ENCODE measurements at places on chromosomes 1 and 21.

GRCh38 chr1:119895102-119895501, 1.2 kb downstream of the ADAM30 start:
- no peak for DNase-seq

- peak; percentile 43 for DNase-seq
Measured at GRCh38 chr1:28370239-28371009, 884 bp downstream of the PHACTR4 start.

DNA sequence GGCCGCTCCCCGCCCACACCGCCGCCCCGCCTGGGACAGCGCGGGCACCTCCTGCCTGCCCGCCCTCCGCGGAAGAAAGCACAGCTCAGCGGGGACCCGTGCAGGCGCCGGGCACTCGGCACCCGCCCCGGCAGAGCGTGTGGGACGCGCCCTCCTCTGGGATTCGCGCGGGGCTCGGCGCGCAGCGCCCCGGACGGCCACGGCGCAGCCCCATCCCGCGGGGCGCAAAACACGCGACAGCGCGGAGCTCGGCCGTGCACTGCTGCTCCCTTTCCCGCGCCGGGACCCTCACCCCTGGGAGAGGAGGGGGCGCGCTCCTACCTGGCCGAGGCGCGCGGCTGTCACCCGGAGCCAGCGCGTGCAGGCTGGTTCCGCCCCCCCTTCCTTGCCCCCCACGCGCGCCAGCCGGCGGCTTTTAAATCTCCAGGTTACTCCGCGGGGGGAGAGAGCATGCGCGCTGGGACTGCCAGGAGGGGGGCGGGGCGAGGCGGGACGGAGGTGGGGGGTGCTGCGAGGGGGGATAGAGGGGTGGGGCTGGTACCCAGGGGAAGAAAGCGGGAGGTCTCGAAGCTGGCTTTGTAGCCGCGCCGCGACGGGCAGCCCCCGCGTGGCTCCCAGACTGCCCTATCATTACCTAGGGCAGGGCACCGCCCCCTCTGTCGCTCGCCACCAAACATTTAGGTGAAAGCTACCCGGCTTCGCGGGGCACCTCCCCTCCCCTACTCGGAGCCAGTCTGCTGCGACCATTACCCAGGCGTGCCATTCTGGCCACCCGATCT, at the start of gene SLC45A3:
TSS of gene SLC45A3 (minus strand) at position 437 of the 779 bp plus-strand sequence. CDS start 15,853 bp downstream, outside the sequence.
- DNase-seq, result peak; percentile 65

DNA sequence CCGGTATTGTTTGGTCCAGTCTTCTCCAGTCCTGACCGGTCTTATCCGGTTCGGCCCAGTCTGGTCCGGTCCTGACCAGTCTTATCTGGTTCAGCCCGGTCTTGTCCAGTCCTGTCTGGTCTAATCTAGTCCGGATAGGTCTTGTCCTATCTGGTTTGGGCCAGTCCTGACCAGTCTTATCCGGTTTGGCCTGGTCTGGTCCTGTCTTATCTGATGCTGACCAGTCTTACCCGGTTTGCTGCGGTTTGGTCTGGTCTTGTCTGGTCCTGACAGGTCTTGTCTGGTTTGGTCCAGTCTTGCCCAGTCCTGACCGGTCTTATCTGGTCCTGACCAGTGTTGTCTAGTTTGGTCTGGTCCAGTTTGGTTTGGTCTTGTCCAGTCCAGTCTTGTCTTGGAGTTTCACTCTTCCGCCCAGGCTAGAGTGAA, 30.1 kb downstream of the DHX9 start:
- DNase-seq, result no peak

- no peak for DNase-seq
Measured at GRCh38 chr1:162077648-162078299, 8.3 kb downstream of the NOS1AP start.

DNA sequence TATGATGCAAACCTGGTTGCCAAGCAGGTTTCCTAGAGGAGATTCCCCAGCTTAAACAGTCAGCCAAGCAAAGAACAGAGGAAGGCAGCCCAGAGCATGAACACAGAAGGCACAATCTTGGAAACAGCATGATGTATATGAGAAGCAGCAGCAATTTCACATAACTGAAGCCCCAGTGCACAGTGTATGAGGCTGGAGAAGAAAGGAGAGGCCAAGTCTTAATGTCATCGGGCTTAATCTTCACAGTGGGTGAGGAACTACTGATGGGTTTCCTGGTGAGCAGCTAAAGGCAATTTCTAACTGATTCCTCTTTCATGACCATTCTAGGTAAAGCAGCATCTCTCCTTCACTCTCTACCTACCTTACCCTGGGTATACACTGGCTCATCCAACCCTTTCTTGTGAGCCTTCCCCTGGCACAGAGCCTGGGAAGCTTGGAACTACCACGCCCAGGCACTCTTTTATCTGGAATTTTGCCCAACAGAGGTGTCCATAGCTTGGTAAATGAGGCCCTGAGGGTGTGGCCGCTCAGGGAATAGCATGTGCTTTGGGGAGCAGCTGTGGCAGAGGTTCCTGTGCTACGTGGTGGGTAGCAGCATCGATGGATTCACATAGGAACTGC, 22.0 kb downstream of the FYB2 start:
- DNase-seq, result peak; percentile 96

DNA sequence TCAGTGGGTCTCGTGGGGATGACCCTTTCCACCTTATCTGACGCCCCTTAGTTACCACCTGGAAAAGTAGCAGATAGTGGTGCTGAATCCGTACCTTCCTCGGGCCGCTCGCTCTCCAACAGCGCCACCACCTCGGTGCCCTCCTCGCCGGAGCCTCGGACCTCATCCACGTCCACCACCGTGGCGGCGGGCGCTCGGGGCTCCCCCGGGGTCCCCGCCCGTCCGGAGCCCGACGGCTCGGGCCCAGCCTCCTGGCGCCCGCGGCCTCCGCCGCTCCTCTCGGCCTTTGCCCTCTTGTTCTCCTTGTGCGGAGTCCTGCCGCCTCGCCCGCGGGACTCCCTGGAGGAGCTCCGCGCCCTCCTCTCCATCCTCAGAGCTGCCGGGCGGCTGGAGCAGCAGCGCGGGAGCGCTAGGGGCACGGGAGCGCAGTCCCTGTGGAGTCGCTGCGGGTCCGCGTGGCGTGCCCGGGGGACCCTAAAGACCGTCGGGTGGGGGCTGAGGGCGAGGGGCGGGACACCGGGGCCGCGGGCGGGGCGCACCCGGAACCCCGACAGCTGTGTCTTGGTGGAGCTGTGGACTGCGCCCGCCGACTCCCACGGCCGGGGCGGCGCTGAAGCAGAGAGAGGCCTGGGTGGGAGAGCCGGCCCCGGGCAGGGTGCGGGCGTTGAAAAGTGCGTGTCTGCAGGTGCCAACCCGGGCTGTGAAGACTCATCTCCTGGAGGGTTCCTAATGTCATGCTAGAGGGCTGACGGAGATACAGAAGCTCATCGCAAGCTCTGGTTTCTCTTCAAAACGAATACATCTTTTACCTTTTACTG, at the start of gene NPHS2:
TSS of gene NPHS2 (minus strand) at position 452 of the 818 bp plus-strand sequence. CDS start at position 368, 84 bp downstream.
- no peak for DNase-seq

- DNase-seq, result no peak
Measured at GRCh38 chr1:246471688-246472087, 35.4 kb downstream of the SMYD3 start.

GRCh38 chr1:44406737-44407429, 1.8 kb downstream of the RNF220 start:
- peak; percentile 16 for DNase-seq

- DNase-seq, result no peak
Measured at GRCh38 chr1:100511773-100512172, 26.2 kb upstream of the GPR88 start.

DNA sequence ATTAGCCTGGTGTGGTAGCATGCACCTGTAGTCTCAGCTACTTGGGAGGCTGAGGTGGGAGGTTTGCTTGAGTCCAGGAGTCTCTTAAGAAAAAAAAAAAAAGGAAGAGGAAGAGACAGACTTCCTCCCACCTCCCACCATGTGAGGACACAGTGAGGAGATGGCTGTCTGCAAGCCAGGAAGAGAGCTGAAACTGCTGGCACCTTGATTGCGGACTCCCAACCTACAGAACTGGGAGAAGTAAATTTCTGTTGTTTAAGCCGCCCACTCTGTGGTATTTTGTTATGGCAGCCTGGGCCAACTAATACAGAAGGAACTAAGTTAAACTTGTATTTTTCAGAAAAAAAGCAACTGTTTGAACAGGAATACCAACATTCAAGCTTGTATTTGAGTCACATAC, 21.7 kb downstream of the DOP1B start:
- DNase-seq, result no peak

DNA sequence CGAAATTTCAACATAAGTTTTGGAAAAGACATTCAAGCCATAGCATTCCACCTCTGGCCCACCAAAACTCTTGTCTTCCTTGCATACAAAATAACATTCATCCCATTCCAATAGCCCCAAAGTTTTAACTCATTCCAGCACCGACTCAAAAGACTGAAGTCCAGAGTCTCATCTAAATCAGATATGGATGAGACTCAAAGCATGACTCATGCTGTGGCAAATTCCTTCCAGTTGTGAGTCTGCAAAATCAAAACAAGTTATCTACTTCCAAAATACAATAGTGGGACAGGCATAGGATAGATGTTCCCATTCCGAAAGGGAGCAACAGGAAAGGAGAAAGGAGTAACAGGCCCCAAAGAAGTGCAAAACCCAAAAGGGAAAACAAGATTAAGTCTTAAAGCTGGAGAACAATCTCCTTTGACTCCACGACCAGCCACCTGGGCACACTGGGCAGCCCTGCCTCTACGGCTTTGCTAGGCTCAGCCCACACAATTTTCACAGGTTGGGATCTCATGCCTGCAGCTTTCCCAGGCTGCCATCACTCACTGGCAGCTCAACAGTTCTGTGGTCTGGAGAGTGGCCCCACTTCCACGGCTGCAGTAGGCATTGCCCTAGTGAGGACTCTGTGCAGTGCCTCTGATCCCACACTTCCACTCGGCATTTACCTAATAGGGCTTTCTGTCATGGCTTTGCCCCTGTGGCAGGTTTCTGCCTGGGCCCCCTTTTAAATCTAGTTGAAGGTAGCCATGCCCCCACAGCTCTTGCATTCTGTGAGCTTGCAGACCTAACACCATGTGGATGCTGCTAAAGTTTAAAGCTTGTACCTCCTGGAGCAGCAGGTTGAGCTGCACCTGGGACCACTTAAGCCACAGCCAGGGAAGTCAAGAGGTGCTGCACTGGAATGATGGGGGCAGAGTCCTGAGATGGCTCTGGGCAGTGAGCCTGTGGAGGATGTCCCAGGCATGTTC, 51.0 kb downstream of the RUNX3 start:
- DNase-seq, result no peak
